ENCODE measurements at places on chromosomes 3 and 15.

DNA sequence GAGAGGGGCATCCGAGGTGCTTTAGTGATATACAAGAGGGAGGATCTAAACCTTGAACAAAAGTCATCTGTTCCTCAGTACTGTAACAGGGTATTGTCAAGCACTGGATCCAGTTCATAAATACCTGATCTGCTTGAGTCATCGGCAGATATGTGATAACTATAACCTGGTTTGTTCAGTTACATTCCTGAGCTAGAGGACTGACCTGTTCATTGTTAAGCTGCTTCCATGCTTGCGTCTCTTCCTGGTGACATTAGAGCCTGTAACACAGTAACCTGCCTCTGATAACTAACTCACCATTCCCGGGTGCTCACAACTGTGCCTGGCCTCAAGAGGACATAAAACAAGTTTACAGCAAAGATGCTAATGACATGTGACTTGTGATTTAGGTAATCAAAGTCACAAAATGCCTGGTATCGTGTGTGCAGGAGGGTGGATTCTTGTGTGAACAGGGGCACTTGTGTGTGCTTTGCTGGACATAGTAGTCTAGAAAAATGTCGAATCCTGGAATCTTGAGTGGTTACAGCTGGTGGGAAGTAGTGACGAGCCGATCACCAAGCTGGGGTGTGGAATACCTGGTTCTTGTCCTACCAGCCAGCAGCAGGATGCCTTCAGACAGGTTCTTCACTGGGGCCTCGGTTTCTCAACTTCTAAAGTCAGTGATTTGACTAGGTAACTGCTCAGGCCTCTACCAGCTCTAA lies 30.9 kb upstream of the POLR2M start:
- DNase-seq = no peak

- DNase-seq = no peak
Observed at GRCh38 chr3:138875754-138876664, 41.3 kb upstream of the PIK3CB start.

GRCh38 chr15:47773143-47773542 lies 55.8 kb downstream of the SEMA6D start:
- DNase-seq = no peak

GRCh38 chr15:59993041-59993750 lies 10.9 kb upstream of the FOXB1 start:
- DNase-seq = no peak

- peak; percentile 28 for DNase-seq
Observed at GRCh38 chr3:78887547-78888011, 880.2 kb downstream of the ROBO1 start.
